ENCODE measurements at places on chromosomes 11 and 22.
A peak's percentile ranks its signal among the peaks of the same experiment; 100 is the strongest.

DNA sequence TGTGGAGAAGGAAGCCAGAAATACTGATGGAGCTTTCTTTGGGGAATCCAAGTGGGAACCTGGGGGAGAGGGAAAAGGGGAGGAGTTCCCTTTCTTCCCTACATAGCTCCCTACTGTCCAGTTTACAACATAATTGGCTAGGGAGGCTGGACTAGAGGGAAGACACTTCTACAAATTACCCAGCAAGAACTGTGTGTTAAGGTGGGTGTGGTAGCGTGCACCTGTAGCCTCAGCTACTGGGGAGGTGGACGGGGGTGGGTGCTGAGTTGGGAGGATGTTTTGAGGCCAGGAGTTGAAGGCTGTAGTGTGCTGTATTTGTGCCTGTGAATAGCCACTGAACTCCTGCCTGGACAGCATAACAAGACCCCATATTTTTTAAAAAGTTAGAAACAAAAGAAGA is 74.0 kb downstream of the NAV2 start:
- DNase-seq: no peak

DNA sequence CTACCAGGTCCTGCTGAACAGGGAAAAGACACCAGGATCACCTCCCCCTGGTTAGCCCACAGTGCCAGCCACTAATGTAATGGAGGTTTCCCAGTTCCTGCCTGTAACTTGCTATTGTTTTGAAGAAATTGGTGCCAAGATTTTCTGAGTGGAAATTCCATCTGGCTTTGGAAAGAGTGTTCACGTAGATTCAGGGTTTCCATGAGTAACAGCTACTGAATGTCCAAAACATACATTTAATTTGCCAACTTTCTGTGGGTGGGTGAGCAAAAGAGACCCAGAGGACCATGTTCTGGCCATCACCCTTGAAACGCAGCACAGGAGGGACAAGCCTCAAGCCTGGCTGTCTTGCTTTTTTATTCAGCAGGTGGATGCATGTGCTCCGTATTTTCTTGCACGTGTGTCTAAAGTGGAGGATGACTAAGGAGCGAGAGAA is 8.8 kb upstream of the DKK3 start:
- DNase-seq: peak; percentile 65

GRCh38 chr11:94800414-94800813 is 32.3 kb downstream of the AMOTL1 start:
- peak; percentile 57 for DNase-seq

DNA sequence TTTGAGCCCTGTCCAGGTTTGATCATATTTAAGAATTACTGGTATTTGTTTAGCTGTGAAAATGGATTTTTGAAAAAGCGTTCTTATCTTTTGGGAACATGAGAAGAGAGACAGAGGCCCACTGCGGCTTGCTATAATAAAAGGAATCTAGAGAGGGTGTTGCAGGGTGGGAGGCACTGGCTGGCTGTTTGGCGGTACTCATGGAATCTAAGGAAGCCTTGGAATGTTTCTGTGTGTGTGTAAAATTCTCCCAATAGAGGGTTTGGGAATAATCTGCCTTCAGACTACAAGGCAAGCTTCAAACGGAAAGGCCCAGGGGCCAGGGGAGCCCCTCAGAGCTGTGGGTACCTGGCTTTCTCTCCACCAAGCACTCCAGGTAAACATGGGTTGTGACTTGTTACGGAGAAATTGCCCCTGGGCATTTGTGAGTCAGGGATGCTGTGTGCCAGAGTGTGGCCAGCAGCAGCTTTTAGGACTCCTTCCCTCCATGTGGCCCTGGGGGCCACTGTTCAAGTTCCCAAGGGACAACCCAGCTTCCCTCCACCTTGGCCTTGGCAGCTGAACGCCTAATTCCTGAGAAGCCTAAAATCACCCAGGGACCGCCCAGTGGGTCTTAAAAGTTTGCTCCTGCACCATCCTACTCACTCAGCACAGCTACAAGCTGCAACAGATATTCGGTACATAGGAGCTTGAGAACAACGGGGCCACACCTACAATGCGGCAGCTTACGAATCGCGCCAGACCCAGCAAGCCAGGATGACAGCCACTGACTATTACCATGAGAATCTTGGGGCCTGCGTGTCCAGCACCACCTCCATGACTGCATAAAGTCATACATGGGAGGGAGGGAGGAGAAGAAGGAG is 14.1 kb upstream of the SYT8 start:
- DNase-seq: peak; percentile 54
